ENCODE measurements at places on chromosomes 16 and 17.

GRCh38 chr16:78639775-78640174, 540.3 kb downstream of the WWOX start:
- DNase-seq: no peak

GRCh38 chr17:13957636-13958035, 111.7 kb upstream of the COX10 start:
- no peak for DNase-seq

DNA sequence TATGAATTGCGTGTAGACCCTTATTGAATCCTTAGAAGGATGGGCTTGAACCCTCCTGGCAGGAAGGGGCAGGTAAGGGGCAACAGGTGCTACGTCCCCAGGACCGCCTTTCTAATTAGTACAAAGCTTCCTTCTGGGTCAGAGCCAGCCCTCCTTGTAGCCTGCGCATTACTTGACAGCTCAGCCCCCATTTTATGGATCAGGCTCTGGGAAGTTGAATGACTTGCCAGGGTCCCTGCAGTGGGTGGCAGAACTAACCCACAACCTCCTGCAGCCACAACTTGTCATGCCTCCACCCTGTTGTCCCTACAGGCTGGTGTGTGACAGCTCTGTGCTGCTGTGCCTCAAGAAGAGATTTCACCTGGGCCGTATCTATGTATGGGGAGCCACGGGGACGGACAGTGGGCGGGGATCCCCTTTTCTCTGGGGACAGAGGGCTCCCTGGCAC, 2.7 kb downstream of the MYO15B start:
- DNase-seq: no peak

DNA sequence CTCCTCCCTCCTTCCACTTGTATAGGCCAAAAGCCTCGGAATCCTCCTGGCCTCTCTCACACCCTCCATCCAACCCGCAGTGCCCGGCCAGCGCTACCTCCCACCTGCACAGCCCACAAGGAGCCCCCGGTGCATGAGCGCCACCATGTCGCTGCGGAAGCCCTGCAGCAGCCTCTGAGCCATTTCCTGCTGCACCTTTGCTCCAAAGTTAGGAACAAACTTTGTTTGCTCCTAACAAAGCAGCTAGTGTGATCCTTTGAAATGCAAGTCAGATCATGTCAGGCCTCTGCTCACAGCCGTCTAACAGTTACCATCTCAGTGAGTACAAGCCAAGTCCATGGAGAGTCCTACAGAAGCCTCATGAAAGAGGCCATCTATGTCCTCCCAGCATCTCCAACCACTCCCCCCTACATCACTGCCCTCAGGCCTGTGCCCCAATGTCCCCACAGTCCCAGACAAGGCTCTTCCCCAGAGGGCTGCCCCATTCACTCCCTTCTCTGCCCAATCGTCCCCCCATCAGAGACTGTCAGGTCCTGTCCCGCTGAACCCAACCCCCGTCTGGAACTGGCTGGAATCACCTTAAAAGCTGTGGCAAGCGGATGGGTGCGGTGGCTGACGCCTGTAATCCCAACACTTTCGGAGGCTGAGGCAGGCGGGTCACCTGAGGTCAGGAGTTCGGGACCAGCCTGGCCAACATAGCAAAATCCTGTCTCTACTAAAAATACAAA, 7.5 kb downstream of the DCAKD start:
- no peak for DNase-seq

GRCh38 chr16:11253995-11254912, 1.8 kb downstream of the SOCS1 start:
- DNase-seq: no peak
